ENCODE measurements at places on chromosomes 1 and 21. TPM values are rescaled to one million over a fixed set of nuclear protein-coding genes. Genes with fewer than 3 reads are reported as not detected.

DNA sequence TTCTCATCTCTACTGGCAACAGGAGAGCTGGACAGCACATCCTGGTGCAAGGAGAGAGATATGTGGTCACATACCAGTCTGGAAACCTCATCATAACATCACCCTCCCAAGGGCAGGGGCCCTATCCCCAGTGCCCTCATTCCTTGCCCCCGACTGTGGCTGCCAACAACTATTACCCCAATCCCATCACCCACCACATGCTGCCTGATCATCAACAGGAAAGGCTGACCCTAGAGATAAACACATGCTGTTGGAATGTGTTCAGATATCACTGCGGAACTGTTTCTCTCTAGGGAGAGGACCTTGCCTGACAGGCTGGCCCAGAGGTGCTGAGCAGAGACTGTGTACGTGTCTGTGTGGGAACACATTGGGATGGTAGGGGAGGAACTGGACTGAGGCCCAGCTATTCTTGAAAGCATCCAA is 4.5 kb upstream of the INKA2 start:
- no peak for DNase-seq
- no peak overlapping the region for H3K4me3 ChIP-seq
- no peak overlapping the region for H3K27ac ChIP-seq
- no peaks in the 10 kb centered on the region for H3K36me3 ChIP-seq

- no peak overlapping the region for H3K4me3 ChIP-seq
- peak overlapping the region; percentile 95 for H3K27ac ChIP-seq
- peak; percentile 92 for DNase-seq
Measured at GRCh38 chr1:23528250-23528978, 2.6 kb downstream of the E2F2 start.

- no peaks in the 10 kb centered on the region for H3K36me3 ChIP-seq
- H3K27ac ChIP-seq = no peak overlapping the region
- no peak for DNase-seq
- peaks cover 3% of the 10 kb centered on the region for H3K27me3 ChIP-seq
- no peak overlapping the region for H3K4me3 ChIP-seq
Measured at GRCh38 chr1:40633523-40633922, 32.0 kb downstream of the RIMS3 start.

GRCh38 chr1:6045561-6045960 is at the start of gene KCNAB2:
KCNAB2 (plus strand) TSS chr1:6045888; CDS start chr1:6051537, 5,649 bp downstream.
- H3K27ac ChIP-seq = no peak within 1 kb of the TSS
- no peaks in the 10 kb centered on the region for H3K4me1 ChIP-seq
- no peaks in the 10 kb centered on the region for H3K36me3 ChIP-seq
- no peak within 1 kb of the TSS for H3K4me3 ChIP-seq
- peaks cover 2% of the 10 kb centered on the region for H3K27me3 ChIP-seq
- DNase-seq = no peak

DNA sequence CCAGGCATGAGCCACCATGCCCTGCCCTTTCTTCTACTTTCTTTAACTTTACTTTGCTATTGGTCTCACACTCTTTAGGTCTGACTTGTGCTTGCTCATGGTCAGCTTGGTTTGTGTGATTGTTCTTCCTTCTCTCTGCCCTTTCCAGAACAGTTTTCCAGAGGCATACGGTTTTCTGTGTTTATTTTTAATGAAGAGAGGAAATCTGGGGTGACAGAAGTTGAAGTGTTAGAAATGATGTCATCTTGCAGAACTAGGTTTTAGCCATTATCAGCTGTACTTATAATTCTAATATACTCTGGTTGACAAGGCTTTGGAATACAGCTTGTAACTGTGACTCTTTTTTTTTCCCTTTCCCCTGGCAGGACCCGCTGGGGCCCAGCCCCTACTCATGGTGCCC is 14.4 kb downstream of the AGO3 start:
- no peak overlapping the region for H3K27ac ChIP-seq
- no peaks in the 10 kb centered on the region for H3K27me3 ChIP-seq
- DNase-seq = no peak
- H3K4me1 ChIP-seq = no peaks in the 10 kb centered on the region

Gene SFT2D2
- total RNA-seq = 15.7 TPM

Gene CELA3A
- not detected for total RNA-seq

DNA sequence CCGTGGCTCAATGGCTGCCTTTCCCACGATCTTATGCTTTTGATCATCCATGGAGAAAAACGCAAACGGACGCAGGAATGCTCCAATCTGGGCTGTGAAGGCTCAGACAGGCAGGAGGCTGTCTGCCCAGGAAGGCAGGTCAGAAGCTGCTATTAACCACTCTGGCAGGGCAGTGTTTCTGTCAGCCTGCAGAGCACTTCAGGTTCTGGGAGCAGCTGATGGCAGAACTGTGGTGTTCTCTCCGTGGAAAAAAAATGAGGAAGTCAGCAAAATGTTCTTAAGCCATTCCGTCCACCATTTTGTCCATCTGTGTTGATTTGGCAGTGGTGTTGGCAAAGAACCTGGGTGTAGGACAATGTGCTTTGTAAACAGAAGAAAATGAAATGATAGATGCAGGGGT is 91.7 kb downstream of the SIM2 start:
- H3K27me3 ChIP-seq = no peaks in the 10 kb centered on the region
- H3K4me1 ChIP-seq = peaks cover 8% of the 10 kb centered on the region
- peak; percentile 31 for DNase-seq
- no peak overlapping the region for H3K4me3 ChIP-seq

DNA sequence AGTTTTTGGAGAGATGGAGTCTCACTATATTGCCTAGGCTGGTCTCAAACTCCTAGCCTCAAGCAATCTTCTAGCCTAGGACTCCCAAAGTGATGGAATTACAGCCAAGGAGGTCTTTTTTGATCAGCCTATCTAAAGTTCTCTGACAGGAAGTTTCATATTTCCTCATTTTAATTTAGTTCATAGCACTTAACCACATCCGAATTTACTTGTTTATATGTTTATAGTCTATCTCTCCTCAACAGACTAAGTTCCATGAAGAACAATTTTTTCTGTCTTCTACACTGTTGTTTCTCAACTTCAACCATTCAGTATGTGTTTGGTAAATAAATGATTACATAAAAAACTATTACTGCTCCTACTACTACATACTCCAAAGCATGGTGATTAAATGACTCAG is 47.9 kb downstream of the GON4L start:
- H3K36me3 ChIP-seq = peaks cover 51% of the 10 kb centered on the region
- no peaks in the 10 kb centered on the region for H3K27me3 ChIP-seq

DNA sequence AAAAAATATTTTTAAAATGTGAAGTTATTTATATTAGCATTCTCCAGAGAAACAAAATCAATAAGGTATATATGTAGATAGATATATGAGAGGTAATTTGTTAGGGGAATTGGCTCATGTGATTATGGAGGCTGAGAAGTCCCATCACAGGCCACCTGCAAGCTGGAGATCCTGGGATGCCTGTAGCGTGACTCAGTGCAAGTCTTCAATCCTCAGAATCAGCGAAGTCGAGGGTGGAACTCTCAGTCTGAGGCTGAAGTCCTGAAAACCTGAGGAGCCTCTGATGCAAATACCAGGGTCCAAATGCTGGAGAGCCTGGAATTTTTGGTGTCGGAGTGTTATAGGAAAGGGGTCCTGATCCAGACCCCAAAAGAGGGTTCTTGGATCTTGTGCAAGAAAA is 658.5 kb downstream of the USP25 start:
- H3K4me1 ChIP-seq = no peaks in the 10 kb centered on the region
- H3K4me3 ChIP-seq = no peak overlapping the region
- no peaks in the 10 kb centered on the region for H3K36me3 ChIP-seq
- H3K27ac ChIP-seq = no peak overlapping the region

DNA sequence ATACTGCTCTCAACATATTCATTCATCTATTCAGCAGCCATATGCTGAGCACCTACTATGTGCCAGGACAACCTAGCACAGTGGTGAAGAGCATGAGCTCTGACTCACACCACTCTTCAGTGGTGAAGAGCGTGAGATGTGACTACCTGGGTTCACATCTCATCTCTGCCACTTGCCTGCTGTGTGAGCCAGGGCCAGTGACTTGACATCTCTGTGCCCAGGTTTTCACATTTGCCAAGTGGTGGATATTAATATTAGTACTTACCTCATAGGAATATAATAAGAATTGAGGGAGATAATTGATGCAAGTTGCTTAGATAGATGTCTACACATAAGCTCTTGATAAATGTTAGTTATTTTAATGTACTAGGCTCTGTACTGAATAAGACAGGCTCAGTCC is 488.9 kb downstream of the PTPRU start:
- no peak overlapping the region for H3K27ac ChIP-seq
- peaks cover 2% of the 10 kb centered on the region for H3K27me3 ChIP-seq
- no peaks in the 10 kb centered on the region for H3K4me1 ChIP-seq
- H3K36me3 ChIP-seq = no peaks in the 10 kb centered on the region
- no peak for DNase-seq

GRCh38 chr1:234108921-234109320 is 204.4 kb downstream of the SLC35F3 start:
- DNase-seq = no peak
- no peak overlapping the region for H3K4me3 ChIP-seq
- H3K36me3 ChIP-seq = no peaks in the 10 kb centered on the region
- H3K27me3 ChIP-seq = peaks cover 2% of the 10 kb centered on the region

DNA sequence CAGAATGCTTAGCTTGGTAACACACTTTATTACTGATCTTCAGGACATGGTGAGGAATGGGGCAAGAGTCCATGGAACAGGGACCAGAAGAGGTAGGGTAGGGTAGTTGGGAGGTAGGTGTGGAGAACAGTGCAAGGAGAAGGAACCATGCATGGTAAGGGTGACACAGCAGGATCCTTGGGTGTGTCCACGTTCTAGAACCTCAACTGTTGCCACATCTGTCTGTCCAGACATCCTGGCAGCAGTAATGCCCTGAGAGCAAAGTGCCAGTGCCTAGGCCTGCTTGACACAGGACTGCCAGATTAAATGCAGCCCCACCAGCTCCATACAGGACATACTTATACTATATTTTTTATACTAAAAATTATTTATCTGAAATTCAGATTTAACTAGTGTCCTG is 13.9 kb downstream of the DMAP1 start:
- no peak overlapping the region for H3K4me3 ChIP-seq
- peaks cover 13% of the 10 kb centered on the region for H3K36me3 ChIP-seq
- no peaks in the 10 kb centered on the region for H3K27me3 ChIP-seq
- H3K4me1 ChIP-seq = peaks cover 7% of the 10 kb centered on the region

DNA sequence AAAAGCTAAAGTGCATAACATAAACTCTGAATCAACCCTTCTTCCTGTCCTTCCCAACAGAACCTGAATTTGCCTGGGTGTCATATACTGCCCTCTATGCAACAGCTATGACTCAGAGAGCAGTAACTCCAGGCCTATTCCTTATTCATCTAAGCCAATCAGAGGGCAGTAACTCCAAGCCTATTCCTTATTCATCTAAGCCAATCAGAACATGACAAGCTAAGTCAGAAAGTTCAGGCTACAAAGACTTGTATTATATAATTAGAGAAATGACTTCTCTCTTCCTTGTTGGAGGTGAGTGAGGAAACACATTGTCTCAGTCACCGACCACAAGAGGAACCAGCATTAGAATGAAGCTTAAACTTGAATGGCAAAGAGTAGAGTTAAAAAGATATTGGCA is 26.2 kb upstream of the TADA1 start:
- peaks cover 17% of the 10 kb centered on the region for H3K4me1 ChIP-seq
- H3K27ac ChIP-seq = no peak overlapping the region
- DNase-seq = no peak
- peaks cover 2% of the 10 kb centered on the region for H3K27me3 ChIP-seq
- H3K4me3 ChIP-seq = no peak overlapping the region

DNA sequence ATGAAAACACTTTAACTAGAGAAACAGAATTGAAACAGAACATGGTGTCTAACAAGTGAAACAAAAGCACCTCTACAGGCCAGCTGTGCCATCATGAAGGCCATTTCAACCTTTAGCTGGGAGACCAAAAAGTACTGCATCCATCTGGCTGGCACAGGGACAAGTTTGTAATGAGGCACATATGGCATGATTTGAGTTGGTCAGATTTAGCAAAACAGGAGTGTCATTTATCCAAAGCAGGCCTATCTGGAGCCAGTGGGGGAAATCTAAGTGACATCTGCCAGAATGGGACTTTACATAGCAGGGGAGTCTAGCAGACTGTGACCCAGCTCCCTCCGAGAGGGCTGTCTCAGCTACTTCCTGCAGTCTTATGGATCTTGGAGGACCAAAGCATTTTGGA is 51.9 kb downstream of the DNTTIP2 start:
- DNase-seq = no peak
- no peaks in the 10 kb centered on the region for H3K36me3 ChIP-seq
- H3K27me3 ChIP-seq = no peaks in the 10 kb centered on the region

DNA sequence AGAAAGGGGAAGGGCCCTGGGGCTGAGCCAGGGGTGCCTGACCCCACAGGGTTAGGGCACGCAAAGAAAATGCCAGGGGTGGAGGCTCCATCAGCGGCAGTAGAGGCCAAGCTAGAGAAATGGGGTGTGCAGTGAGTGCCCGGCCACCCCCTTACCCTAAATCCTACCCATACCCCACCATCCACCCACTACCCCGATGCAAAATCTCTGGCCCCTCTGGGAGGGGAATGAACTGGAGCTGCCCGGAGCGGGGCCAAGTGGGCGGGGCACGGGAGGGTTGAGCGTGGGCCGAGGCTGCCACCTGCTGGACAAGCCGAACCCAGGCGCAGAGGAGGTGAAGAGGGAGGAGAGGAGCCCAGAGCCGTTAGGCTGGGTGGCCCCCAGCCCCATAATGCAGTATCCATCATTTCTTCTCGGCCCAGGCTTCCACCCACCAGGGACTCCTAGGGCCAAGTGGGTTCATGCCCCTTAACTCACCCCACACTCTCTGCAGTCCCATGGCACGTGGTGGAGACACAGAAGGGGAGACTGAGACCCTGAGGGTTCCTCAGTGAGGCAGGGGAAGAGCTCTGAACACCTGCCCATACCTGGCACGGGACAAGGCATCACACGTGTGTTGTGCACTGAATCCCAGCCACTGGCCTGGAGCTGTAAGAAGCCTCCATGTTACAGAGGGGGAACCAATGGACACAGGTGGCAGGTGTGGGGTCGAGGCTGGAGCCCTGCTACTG is 1.4 kb upstream of the C1QC start:
- peaks cover 9% of the 10 kb centered on the region for H3K4me1 ChIP-seq
- peak; percentile 82 for DNase-seq
- no peak overlapping the region for H3K27ac ChIP-seq
- no peak overlapping the region for H3K4me3 ChIP-seq
- H3K36me3 ChIP-seq = no peaks in the 10 kb centered on the region
- H3K27me3 ChIP-seq = peaks cover 7% of the 10 kb centered on the region

Gene ANGPTL7
- 1.2 TPM for total RNA-seq

GRCh38 chr1:208089761-208090370 is 154.3 kb downstream of the PLXNA2 start:
- DNase-seq = peak; percentile 46
- H3K27ac ChIP-seq = peak overlapping the region; percentile 56
- H3K27me3 ChIP-seq = no peaks in the 10 kb centered on the region
- H3K36me3 ChIP-seq = peaks cover 53% of the 10 kb centered on the region
- H3K4me1 ChIP-seq = peaks cover 49% of the 10 kb centered on the region

Gene TRMT1L
- 13.0 TPM for total RNA-seq

- H3K4me3 ChIP-seq = no peak overlapping the region
- H3K4me1 ChIP-seq = peaks cover 4% of the 10 kb centered on the region
- no peaks in the 10 kb centered on the region for H3K36me3 ChIP-seq
- DNase-seq = no peak
- no peak overlapping the region for H3K27ac ChIP-seq
Measured at GRCh38 chr1:213055767-213056166, 4.7 kb downstream of the RPS6KC1 start.

Measured in muscle of leg (tissue), 16 donors.